Pancreas (tissue), 10 donors: ENCODE measurements at places on chromosomes 1 and 21. TPM values are rescaled to one million over a fixed set of nuclear protein-coding genes. Genes with fewer than 3 reads are reported as not detected.

The SPATA46 gene
- not detected for polyA plus RNA-seq

The OR2T35 gene
- not detected for polyA plus RNA-seq

The CD247 gene
- 0.56 TPM for polyA plus RNA-seq

The CDK18 gene
- polyA plus RNA-seq: 18.2 TPM

The IL20 gene
- not detected for polyA plus RNA-seq

The PTPN14 gene
- polyA plus RNA-seq: 1.9 TPM

DNA sequence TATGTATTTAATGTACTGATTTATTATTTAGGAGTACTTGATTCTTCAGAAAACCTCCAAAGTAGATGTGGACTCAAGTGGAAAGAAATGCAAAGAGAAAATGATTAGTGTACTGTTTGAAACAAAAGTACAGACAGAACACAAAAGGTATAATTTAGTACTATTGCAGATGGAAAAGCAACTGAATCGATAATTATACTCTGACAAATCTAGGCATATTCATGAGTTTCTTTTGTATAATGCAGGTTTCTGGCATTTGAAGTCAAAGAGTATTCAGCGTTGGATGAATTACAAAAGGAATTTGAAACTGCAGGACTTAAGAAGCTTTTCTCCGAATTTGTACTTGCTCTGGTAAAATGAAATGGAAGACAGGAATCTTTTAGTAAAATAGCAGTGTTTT lies 12.5 kb downstream of the RWDD3 start:
- no peak for DNase-seq

- no peak for DNase-seq
These were observed 6.9 kb downstream of the PINK1 start for GRCh38 chr1:20640183-20640597.

DNA sequence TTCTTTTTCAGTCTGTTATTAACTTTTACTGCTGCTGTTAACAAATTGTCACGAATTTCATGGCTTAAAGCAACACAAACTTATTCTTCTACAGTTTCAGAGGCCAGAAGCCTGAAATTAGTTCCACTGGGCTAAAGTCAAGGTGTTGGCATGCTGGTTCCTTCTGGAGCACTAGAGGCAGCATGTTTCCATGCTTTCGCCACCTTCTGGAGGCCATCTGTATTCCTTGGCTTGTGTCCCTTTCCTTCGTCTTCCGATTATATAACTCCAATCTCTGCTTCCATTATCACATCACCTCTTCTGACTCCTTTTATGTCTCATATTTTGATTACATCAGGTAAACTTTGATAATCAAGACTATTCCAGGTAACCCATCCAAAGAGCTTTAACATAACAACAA lies 1742.1 kb downstream of the BRINP3 start:
- no peak for DNase-seq

DNA sequence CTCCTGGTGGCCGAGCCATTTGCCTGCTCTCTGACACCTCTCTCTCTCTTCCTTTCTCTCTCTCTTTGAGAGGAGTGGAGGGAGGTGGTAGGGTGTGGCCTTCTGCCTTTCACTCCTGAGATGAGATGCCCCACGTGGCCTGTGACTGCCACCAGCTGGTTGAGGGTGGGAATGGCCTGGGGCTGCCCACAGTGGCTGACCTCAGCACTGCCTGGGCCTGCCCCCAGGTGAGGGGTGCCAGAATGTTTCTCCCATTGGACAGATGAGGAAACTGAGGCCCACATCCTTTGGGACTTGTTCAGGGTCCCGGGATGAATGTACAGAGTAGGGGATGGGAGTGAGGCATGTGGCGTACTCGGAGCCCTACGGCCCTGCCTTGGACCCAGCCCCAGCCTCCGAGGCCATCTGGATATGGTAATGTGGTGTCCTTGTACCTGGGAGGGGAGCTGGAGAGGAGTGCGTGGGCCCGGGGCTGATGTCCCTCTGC lies 12.7 kb upstream of the C1orf167 start:
- peak; percentile 77 for DNase-seq

- DNase-seq: no peak
These were observed 8.5 kb downstream of the GNG12 start for GRCh38 chr1:67824766-67825165.

DNA sequence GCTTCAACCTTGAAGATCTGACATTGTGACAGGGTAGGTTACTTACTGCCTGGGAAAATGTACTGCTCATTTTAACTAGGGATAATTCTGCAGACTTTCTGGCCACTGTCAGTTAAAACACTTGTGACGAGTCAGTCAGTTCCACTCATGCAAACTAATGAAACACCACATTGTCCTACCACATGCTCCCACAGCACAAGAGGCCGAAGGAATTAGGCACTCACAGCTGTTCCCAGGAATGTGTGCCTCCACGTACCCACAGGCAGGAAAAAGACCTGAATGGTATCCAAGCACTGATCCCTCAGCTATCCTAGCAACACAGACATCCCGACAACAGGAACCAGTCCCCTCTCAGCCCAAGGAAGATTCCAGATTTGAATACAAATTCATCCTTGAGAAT lies 12.3 kb downstream of the BCAR3 start:
- no peak for DNase-seq

DNA sequence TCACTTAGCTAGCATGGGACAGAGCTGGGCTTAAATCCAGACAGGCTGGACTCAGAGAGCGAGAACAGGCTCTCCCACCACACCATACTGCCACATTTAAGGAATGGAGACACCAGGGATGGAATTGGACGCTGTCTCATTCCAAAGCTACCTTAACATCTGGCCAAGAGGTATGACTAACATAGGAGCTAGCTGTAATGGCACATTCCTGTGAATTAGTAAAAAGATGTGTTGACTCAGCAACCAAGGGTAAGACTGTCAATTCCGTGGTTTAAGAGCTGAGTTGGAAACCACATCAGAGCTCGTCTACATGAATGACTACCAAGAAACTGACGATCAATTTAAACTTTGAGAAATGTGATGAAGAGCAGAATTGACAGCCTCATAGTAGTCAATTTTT lies 8.3 kb upstream of the TNFRSF9 start:
- DNase-seq: no peak

DNA sequence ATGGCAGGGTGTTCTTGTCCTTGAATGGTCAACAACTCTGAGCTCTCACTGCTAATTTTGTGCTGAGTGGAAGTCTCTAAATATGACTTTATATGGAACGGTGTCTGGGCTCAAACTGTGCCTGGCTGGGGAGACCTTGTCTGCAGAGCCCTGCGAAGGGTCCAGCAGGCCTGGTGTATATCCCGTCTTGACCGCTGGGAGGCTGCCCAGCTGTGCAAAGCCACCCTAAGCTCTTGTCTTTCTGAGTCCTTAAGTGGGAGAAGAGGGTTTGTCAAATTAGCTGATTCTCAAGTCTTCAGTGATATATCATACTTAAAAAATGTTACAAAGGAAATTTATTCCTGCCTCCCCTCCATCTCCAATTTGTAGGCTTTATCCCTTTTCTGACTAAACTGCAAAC lies 198.7 kb downstream of the KCNJ6 start:
- no peak for DNase-seq

DNA sequence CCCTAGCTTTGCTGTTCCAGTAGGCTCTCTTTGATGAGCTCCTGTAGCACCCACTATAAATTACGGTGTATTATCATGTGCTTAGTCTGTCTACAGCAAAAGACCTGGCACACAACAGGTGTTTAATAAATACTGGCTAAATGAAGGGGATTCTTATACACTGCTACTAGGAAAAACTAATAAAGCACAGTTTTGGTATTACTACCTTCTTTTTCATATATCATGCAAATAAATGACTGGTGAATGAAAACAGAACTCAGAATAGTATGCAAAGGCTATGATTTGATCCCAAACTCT lies 26.4 kb downstream of the WDR26 start:
- no peak for DNase-seq

DNA sequence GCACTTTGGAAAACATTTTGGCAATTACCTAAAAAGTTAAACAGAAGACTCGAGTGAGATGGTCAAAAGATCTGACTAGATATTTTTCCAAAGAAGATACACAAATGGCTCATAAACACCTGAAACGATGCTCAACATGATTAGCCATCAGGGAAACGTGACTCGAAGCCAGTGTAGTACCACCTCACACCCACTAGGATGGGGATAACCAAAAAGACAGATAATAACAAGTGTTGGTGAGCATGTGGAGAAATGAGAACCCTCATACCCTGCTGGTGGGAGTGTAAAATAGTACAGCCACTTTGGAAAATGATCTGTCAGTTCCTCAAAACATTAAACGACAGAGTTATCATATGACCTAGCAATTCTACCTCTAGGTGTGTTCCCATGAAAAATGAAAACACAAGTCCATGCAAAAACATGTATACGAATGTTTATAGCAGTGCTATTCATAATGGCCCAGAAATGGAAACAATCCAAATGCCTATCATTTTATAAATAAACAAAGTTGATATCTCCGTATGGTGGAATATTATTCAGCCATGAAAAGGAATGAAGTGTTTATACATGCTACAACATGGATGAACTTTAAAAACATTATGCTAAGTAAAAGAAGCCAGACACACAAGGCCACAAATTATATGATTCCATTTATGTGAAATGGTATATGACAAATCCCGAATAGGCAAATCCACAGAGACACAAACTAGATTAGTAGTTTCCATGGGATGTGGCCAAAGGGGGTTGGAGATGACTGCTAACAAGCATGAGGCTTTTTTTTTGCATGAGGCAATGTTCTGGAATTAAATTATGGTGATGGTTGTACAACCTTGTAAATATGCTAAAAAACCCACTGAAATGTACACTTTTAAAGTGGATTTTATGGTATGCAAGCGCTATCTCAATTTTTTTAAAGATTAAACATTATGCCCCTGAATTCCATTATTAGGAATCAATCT lies 625.3 kb downstream of the KIF26B start:
- DNase-seq: no peak

DNA sequence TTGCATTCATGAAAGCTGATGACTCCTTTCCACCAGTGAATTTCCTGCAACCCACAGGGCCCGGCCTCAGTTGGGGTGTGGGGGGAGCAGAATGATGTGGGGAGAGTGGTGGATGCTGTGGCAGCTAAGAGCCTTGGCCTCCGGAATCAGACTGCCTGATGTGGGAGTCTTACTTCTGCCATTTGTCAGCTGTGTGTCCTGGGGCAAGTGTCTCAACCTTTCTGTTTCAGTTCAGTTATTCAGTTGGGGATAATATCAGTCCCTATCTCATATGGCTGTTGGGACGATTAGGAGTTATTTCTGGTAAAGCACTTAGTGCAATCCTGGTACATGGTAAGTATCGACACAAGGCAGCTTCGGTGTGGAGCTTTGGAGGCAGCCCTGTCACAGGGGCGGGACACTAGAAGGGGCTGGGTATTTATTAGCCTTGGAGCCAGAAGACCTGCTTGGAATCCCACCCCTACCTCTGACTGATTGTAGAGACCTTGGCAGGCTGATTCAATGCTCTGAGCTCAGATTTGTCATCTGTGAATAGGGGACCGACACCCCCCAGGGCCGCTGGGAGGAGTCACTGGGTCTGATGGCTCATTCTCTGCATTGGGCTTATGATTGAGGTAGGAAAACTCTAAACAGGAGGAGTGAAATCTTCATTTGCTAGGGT lies 19.6 kb downstream of the ARHGEF10L start:
- DNase-seq: no peak

DNA sequence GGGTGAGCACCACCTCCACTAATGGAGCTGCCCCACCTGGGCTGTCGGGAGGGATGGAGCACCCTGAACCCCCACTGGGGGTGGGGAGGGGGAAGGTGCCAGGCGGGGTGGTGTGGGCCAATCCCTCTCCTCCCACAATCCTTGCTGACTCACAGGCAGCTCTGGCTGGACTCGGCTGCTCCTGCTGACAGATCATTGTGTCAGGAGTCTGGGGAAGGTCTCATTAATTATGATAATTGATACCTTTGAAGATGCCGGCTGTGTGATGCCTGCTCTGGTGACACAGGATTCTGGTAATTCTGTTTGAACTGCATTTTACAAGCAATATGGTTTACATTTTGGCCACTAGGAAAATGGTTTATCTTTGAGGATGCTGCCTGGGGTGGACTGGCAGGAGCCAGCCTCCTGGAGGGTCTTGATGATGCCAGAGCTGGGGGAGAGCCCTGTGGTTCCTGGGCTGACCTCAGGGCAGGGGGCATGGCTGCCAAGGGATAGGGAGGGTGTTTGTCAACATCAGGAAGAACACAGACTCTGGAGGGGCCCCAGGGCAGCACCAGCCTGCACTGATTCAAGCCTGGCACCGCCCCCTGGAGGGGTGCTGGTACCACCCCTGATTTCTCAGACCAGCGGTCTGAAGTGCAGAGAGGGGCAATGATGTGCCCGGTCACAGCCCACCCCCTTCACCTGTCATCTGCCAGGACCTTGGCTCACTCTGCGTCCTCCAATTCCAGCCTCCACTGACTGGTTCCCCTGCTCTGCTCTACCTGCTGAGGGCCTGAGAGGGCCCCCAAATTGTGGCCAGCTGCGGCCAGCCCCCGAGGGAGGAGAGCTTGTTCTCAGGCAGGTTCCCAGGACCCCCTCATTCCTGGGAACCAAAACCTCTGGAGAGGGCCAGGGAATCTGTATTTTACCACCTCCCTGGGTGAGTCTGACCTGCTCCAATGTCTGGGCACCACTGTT lies 338.8 kb downstream of the MATN1 start:
- no peak for DNase-seq

DNA sequence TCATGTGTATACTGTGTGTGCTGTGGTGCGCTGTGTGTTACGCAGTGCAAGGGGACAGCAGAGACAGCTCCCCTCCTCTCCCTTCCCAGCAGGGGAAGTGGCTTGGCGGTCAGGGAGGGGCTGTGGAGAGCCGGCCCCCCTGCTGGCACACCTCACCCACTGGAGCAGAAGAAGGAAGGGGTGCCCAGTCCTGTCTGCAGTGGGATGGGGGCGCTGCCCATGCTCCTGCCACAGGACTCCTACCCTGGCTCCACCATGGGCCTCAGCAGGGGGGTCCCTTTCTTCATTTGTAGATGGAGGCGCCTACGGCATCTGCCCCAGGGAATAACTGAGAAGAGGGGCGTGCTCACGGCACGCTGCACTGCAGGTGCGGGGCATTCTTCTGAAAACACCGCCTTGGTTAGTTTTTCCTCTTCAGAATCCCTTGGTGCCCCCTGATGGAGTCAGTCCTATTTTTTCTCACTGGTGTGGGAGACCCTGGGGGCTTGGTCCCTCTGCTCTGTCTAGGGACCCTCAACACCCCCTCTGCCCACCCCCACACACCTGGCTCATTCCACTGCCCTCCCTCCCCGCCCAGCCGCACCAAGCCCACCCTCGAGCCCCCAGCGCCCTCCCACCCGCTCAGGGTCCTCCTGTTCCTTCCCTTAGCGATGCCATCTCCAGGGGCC lies 13.8 kb upstream of the LDLRAP1 start:
- no peak for DNase-seq

DNA sequence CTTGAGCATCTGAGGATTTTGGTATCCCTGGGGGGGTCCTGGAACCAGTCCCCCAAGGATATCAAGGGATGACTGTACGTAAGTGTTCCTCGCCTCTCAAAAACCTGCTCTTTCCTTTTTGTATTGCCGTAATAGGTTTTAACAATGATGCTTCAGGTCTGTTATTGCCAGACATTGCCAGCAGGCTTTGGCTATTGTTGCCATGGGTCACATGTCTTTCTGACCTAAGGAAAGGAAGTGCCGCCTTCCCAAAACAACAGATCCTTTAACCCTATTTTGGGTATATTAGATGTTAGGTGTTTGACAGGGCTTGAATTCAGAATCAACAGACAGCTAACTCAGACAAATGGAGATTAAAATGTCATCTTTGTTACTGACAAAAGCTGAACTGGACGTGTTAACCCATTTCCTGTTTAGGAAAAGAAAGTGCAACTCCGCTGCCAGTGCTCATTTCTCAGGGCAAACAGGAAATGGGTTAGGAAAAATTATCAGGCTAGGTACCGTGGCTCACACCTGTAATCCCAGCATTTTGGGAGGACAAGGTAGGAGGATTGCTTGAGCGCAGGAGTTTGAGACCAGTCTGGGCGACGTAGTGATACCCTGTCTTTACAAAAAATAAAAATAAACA lies 12.4 kb upstream of the PRPF38B start:
- DNase-seq: no peak

- peak; percentile 66 for DNase-seq
These were observed 40.7 kb downstream of the COQ8A start for GRCh38 chr1:226980565-226981385.
